ENCODE measurements at places on chromosomes 3 and 15. TPM values are rescaled to one million over a fixed set of nuclear protein-coding genes. Genes with fewer than 3 reads are reported as not detected.

- no peak for DNase-seq
These were observed 9.6 kb upstream of the SLCO2A1 start for GRCh38 chr3:134039161-134039862.

Gene KNG1
- total RNA-seq: not detected

- DNase-seq: no peak
These were observed 60.5 kb upstream of the SPATA12 start for GRCh38 chr3:57000012-57000411.

Gene TMEM266
- not detected for total RNA-seq

- peak; percentile 58 for DNase-seq
These were observed 536 bp downstream of the ATP10A start for GRCh38 chr15:25862472-25863110.

DNA sequence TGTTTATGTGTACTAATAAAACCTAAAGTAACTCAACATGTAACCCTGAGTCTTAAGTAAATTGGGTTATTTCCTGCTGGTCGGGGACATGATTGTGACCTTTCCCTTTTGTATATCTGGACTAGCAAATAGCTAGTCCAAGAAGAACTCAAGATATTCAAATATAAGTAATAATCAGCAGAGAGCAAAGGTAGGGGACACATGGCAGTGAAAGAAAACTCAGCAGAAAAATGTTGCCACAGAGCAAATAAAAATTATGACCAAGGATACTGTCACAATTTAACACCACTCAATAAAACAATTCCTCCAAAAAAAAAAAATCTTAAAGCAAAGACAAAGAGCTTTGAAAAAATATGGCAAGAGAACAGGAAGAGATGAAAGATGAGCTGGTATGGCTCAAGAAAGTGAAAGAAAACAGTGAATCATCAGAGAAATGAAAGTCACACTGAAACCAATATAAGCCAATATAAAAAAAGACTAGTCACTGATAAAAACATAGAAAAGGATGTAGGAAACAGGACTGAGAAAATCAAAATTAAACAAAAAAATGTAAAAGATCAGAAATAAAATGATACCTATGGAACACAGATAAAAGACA is 43.4 kb downstream of the HLTF start:
- no peak for DNase-seq

Gene MNS1
- 0.57 TPM for total RNA-seq

GRCh38 chr15:45637552-45638033 is 2.8 kb downstream of the SQOR start:
- DNase-seq: peak; percentile 76

GRCh38 chr3:171854649-171855305 is 11.6 kb downstream of the TMEM212 start:
- DNase-seq: no peak

Gene MOBP
- not detected for total RNA-seq

DNA sequence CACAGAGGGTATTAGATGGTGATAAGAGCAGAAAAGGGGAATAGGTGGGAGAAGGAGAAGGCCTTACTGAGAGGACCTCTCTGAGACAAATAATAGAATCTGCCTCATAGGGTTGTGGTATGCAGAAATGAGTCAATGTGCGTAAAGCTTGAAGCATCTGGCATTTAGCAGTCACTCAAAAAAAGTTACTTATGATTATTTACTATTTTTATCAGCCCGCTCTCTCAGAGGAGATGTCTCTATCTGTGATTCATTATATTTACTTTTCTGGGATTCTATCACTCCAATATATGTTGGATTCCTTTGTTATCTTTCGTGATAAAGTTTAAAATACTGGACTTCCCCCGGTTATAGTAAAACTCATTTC is 4.6 kb upstream of the TM4SF1 start:
- no peak for DNase-seq

Gene TMEM207
- not detected for total RNA-seq

GRCh38 chr15:45641999-45642932 is 7.4 kb downstream of the SQOR start:
- no peak for DNase-seq

Gene DPPA2
- total RNA-seq: not detected

- no peak for DNase-seq
These were observed 42.2 kb upstream of the TOPBP1 start for GRCh38 chr3:133703915-133704314.

Gene NRG4
- total RNA-seq: not detected

Gene C3orf52
- total RNA-seq: 3.8 TPM

Gene MYL3
- total RNA-seq: not detected

DNA sequence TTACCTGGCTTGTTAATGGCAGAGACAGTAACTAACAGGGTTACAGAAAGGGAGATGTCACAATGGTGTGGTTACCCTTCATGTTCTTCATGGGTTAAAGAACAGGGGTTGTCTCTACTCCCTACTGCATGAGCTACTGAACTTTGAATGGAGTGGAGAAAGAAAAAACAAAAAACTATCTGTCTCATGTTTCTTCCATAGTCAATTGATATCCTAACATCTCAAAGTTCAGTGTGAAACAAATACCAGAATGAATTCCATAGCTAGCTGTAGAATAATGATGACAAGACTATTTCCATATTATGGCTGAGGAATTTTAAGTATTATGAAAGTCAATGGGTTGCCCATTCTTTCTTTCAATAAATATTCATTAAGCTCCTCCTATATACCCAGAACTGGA is 161.3 kb upstream of the LPP start:
- no peak for DNase-seq
